Suppressor macrophage treated with lipopolysaccharide for 1 hour (primary cell): ENCODE measurements at places on chromosomes 4 and X.

DNA sequence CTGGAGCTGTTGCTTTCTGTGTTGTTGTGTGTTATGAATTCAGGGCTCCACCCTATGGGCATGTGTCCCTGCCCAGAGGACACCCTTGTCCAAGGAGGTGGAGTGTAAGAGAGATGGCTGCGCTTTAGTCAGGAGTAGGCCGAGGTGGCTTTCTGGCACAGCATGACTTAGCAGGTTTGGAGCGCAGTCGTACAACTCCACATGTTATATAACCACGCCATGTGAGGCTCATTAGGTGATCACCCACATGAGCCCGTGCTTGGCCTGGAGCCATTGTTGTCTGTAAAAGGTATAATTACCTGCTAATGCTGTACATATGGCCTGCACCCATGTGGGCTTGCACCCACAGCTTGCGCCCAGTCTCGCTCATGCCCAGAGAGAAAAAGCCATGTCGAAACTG is 15.8 kb upstream of the ANAPC4 start:
- DNase-seq = no peak

DNA sequence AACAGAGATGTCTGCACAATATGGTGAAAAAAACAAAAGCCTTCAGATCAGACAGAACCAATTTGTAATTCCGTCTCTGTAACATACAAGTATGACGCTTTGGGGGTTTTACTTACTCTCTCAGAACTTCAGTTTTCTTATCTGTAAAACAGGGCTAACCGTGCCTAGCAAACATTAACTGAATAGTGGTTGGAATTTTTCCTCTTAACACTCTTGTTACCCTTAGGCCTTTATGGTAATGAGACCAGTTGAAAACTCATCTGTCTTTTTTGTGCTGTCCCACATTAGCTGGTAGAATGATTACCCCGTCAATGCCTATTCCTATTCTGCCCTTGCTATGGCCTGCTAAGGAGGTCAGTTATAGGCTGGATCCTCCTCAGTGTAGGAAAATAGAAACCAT is 4.5 kb upstream of the MYOZ2 start:
- no peak for DNase-seq

- no peak for DNase-seq
Observed at GRCh38 chr4:171340258-171340657, 472.9 kb upstream of the GALNTL6 start.

- peak; percentile 5 for DNase-seq
Observed at GRCh38 chr4:154349829-154350228, 141.8 kb downstream of the DCHS2 start.

GRCh38 chr4:170139764-170140163 is 50.0 kb upstream of the AADAT start:
- DNase-seq = no peak

GRCh38 chr4:38099020-38099600 is 138.9 kb downstream of the PTTG2 start:
- DNase-seq = no peak

DNA sequence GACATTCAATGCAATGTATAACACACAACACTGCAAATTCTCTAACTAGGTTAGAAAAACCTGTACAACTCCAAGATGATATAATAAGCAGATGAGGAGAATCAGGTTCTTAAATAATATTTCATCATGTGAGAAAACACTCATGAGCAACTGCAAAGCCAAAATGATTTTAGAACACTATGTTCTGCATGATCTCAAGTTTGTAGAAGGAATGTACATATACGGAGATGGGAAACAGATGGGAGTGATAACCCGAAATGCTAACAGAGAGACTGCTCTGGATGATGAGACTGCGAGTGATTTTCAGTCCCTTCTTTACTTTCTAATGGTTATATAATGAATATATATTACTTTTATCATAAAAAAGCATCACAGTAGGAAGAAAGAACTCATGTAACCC is 80.9 kb downstream of the PCYT1B start:
- no peak for DNase-seq

DNA sequence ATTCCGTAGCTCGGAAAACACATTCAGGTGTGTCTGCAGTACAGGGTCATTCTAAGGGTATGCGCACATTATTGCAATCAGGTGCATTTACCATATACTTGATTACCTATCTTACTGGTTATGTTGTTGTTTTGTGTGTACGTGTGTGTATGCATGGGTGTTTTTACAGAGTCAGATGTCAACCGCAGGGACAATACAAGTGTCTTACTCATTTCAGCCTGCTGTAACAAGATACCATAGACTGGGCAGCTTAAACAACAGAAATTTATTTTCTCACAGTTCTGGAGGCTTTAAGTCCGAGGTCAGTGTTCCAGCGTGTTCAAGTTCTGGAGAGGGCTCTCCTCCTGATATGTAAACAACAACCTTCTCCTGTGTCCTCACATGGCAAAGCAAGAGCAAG is 316.7 kb downstream of the DMD start:
- DNase-seq = no peak

DNA sequence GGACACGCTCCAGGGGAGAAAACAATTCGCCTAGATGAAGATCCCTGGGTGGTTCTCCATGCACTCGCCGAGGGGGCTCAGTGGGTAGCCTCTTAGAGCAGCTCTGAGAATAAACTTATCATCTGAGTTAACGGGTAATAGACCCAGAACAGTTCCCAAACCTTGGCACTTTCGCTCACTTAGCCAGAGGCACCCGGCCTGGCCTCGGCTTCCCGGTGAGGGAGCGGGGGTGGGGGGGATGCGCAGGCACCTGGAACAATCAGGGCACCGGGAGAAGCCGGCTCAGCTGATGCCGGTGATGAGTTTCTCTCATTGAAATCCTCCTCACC is 405 bp upstream of the ZAR1 start:
- DNase-seq = no peak

- DNase-seq = no peak
Observed at GRCh38 chr4:188819233-188819632, 680.0 kb downstream of the TRIML1 start.

GRCh38 chrX:72094894-72095293 is 36.8 kb downstream of the RTL5 start:
- DNase-seq = peak; percentile 46

GRCh38 chr4:53748328-53748772 is 157.1 kb upstream of the LNX1 start:
- DNase-seq = peak; percentile 35

DNA sequence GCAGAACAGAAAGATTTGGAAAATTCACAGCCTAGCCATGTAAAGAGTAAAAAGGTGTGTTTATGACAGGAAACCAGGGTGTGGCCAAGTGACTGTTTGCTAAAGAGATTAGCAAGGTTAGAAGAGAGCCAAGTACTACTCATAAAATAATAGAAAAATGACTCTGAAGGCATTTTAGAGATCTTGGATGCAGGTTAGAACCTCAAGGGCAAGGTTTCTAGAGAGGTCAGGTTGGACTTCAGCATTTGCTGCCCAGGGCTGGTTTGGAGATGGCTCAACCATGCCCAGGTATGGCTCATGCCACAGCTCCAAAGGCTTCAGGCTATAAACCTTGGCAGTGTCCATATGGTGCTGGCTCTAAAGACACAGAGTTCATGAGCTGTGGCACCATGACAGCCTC is 40.6 kb upstream of the ADGRA3 start:
- DNase-seq = no peak

- no peak for DNase-seq
Observed at GRCh38 chr4:185713272-185713671, 98.7 kb downstream of the SORBS2 start.

DNA sequence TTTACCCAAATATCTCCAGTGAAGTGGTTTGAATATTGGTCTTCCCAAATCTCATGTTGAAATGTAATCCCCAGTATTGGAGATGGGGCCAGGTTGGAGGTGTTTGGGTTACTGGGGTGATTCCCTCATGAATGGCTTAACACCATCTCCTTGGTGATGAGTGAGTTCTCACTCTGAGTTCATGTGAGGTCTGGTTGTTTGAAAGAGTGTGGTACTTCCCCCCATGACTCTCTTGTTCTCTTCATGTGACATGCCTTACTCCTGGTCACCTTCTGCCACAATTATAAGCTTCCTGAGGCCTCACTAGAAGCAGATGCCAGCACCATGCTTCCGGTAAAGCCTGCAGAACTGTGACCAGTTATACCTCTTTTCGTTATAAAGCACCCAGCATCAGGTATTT is 32.9 kb upstream of the OTUD4 start:
- no peak for DNase-seq

DNA sequence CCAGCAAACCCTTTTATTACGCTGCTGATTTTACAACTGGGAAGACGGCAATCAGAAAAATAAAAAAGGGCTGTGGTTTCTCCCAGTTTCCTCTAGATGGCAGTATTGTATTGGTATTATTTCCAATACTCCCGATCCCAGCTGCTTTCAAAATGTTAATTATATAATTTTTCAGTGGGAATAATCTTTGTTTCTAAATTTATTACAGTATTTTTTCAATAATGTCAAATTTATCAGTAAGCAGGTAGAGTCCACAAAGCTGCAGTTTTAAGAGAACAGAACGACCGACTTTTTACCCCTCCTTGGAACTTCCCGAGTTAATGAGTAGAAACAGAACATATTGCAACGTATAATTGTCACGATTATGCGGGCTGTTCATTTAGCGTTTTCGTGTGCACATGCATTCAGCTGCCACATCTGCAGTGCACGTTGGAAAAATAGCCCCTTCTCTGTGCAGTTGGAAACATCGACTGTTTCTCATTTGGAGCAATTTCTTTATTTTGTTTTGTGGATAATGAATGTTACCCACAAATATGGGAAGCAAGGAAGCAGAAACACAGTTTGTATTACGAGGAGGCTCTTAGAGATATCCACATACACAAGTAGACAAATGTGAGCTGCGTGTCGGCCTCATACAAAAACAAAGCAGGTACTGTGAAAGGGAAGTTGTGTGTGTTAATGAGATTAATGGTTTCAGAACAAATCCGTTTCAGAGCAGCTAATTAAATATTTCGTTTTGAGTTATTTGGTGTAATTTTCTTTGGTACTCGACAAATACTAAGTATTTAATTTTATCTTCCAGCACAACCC is 188.0 kb downstream of the STIM2 start:
- peak; percentile 59 for DNase-seq

DNA sequence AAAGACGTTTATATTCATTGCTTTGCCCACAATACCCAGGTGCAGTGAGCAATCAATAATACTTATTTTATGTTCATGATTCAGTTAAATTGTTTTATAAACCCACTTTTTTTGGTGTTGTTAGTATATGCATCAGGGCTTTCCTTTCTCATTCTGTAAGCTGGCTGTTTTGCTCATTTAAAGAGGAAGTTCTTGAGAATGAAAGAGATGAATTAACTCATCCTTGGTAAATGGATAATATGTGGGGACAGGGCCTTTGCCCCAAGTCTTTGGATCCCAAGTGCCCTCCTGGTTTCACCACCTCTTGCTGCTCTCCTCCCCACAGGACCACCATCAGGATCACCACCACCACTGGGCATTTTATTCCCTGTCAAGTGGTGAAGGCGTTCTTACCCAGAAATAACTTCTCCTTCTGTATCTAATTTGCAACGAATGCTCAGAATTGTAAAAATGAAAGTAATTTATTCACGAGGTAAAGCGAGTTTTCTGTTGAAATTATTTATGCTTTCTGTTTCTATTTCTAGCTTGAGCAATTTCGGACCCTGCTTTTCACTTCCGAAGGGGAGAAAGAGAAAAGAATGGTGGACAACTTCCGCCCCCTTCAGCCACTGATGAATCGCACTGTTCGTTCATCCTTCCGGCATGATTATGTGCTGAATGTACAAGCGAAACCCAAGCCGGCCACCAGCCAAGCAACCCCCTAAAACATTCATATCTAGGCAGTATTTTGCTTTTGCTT is 8.2 kb upstream of the ZRSR2 start:
- DNase-seq = peak; percentile 45

- no peak for DNase-seq
Observed at GRCh38 chrX:133979641-133980230, 5.7 kb downstream of the GPC3 start.

DNA sequence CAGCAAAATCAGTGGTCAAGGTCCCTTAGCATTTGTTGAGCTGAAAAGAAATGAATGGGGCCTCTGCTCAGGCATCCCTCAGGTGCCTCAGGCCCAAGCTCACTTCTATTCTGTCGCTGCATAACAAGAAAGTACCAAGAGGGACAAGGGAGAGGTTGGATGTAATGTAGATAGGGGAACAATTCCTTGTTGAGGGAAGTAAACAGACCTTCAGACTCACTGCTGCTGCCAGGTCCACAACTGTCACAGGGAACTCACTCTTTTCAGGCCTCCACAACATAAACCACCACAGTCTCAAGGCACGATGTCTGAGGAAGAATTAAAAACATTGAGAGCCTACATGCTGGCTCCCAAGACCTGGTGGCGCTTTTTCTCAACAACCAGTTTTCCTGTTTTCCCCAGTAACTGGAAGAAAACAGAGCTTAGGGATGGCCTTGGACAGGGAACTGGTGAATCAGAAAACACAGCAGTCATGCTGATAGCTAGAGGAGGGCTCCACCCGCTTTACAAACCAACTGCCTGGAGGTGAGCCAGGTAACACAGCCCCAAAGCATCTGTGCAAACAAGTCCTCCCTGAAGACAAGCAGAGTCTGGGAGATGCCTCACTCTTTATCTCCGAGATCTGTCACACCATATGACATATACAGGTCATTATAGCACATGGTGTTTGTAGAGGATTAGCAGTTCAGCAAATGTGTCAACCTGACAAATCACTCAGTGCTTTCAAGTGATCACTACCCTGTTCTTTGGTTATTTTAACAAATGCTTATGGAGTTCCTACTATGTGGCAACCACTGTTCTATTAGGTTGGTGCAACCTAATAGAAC is 14.3 kb upstream of the AWAT1 start:
- DNase-seq = no peak

- DNase-seq = no peak
Observed at GRCh38 chrX:69096963-69097362, 68.3 kb downstream of the PJA1 start.

- no peak for DNase-seq
Observed at GRCh38 chrX:7233580-7234406, 85.8 kb upstream of the PUDP start.

- no peak for DNase-seq
Observed at GRCh38 chr4:100762738-100763137, 244.9 kb upstream of the EMCN start.

DNA sequence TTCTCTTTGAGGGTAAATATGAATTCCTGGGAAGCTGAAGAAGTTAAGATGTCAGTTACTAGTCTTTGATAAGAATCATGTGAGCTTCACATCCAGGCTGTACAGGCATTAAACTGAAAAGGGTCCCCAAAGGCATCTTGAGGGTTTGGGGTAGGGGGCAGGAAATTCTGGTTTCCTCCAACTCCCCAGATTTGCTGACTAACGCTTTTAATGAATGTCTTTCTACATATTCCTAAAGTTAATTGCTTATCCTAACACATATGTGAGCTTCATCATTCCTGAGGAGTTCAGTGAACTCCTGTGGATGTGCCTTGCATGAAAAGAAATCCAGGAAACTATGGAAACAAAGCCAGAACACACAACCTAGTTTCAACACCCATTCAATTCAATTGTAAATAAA is 73.8 kb upstream of the GAB1 start:
- DNase-seq = no peak
